CD8-positive, alpha-beta memory T cell (primary cell): ENCODE measurements at places on chromosomes 16 and 17. TPM values are rescaled to one million over a fixed set of nuclear protein-coding genes. Genes with fewer than 3 reads are reported as not detected.

- no peak for DNase-seq
- H3K36me3 ChIP-seq: no peaks in the 10 kb centered on the region
- H3K27ac ChIP-seq: no peak overlapping the region
- H3K4me3 ChIP-seq: no peak overlapping the region
- H3K27me3 ChIP-seq: no peaks in the 10 kb centered on the region
- no peaks in the 10 kb centered on the region for H3K4me1 ChIP-seq
Observed at GRCh38 chr16:49260956-49261530, 20.6 kb downstream of the CBLN1 start.

Gene MYOCD
- total RNA-seq: not detected

DNA sequence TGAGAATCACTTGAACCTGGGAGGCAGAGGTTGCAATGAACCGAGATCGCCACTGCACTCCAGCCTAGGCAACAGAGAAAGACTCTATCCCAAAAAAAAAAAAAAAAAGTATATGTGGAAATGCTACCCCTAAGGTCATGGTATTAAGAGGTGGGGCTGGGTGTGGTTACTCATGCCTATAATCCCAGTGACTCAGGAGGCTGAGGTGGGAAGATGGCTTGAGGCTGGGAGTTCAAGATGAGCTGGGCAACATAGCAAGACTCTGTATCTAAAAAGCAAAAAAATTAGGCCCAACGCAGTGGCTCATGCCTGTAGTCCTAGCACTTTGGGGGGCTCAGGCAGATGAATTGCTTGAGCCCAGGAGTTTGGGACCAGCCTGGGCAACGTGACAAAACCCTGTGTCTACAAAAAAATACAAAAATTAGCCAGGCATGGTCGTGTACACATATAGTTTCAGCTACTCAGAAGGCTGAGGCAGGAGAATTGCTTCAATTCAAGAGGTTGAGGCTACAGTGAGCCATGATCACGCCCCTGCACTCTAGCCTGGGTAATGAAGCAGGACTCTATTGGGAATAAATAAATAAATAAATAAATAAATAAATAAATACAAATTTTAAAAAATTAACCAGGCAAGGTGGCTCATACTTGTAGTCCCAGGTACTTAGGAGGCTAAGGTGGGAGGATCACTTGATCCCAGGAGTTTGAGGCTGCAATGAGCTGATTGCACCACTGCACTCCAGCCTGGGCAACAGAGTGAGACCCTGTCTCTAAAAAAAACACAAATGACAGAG, 32.3 kb upstream of the NUFIP2 start:
- DNase-seq: no peak
- H3K27ac ChIP-seq: no peak overlapping the region
- no peaks in the 10 kb centered on the region for H3K27me3 ChIP-seq
- H3K36me3 ChIP-seq: no peaks in the 10 kb centered on the region
- no peak overlapping the region for H3K4me3 ChIP-seq

Gene CSH2
- not detected for total RNA-seq

Gene NPIPB12
- 55.0 TPM for total RNA-seq

DNA sequence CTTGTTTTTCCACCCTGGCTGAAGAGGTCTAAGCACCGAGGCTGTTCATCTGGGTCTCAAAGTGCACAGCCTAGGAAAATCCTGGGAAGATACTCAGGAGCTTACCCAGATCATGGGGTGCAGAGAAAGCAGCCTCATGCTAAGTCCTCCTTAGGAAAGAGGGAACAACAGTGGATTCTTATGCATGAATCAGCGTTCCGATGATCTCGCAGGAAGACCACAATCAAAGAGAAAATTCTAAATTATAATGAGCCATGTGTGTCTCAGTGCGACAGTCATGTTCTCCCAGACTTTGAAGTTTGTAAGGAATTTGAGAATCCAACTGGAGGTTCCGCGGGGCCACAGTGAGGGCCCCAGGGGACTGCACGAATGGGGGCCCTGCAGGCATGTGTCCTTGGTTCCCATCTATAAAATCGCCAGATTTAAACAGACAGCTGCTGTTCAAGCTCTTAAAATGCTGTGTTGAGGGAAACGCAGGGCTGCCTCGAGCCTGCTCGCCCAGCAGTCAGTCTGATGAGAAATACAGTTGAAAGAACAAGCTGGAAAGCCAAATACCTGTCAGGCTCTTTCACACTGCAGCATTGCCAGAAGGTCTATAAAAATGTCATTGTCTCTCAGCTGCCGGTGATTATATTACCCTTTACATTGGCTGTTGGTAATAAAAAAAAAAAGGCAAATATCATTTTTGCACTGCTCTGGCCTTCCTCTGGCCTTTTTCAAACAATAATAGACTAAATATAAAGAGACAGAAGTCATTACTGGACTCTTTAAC, 152.1 kb downstream of the PMP22 start:
- H3K36me3 ChIP-seq: no peaks in the 10 kb centered on the region
- H3K4me3 ChIP-seq: no peak overlapping the region
- H3K4me1 ChIP-seq: no peaks in the 10 kb centered on the region
- DNase-seq: no peak
- H3K27me3 ChIP-seq: no peaks in the 10 kb centered on the region

- H3K27me3 ChIP-seq: no peaks in the 10 kb centered on the region
- H3K4me1 ChIP-seq: no peaks in the 10 kb centered on the region
- no peak overlapping the region for H3K4me3 ChIP-seq
- no peak overlapping the region for H3K27ac ChIP-seq
Observed at GRCh38 chr17:21370430-21370829, 5.7 kb upstream of the KCNJ12 start.

DNA sequence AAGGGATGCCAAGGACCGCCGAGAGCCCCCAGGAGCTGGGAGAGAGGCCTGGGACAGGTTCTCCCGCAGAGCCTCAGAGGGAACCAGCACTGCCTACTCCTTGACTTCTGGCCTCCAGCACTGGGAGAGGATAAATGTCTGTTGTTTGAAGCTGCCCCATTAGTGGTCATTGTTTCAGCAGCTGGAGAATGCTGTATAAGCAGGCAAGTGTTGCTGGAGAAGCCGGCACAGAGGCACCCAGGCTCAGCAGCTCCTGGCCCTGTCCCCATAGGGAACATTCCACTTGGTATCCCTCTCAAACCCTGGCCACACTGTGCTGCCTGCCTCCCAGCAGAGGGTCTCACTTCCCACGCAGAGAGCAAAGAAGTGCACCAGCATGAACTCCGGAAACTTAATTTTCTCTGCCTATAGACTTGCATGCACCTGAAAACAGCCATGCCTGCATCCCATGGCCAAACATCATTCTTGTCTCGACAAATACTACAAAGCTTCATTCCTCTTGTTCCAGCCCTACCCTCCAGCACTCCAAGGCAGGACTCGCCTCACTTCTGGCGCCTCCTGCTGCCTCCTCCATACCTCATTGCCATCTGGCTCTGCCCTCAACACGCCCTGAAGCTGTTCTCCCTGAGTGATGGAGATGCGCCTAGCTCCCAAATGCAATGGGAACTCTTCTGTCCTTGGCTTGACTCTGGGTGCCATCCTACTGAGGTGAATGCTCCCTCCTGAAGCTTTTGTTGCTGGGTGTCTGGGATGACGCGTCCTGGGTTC, 88.1 kb downstream of the DNAH17 start:
- no peak overlapping the region for H3K4me3 ChIP-seq
- no peaks in the 10 kb centered on the region for H3K36me3 ChIP-seq
- no peak for DNase-seq
- H3K27me3 ChIP-seq: no peaks in the 10 kb centered on the region
- H3K27ac ChIP-seq: no peak overlapping the region
- H3K4me1 ChIP-seq: no peaks in the 10 kb centered on the region

DNA sequence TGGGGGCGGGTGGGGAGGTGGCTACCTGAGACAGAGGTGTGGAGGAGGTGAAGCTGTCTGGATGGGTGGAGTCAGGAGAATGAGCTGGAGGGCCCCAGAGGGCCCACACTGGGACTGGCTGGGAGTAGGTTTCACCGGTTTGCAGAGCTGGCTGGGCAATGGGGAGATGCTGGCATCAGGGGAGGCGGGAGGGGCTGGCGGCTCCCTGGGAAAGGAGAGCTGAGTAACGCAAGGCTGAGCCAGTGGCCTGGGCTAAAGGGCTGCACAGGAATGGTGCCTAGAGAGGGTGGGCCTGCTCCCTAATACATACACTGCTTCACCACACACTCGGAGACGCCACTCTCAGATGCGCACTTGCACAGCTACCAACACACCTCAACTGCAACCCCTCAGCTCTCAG, 12.4 kb downstream of the P3H4 start:
- no peaks in the 10 kb centered on the region for H3K27me3 ChIP-seq
- no peaks in the 10 kb centered on the region for H3K36me3 ChIP-seq
- no peaks in the 10 kb centered on the region for H3K4me1 ChIP-seq
- no peak for DNase-seq
